ENCODE measurements at places on chromosomes 7 and 10. TPM values are rescaled to one million over a fixed set of nuclear protein-coding genes. Genes with fewer than 3 reads are reported as not detected.

Gene GSTO2
- 50.1 TPM for total RNA-seq

Gene PTPRN2
- total RNA-seq, result 0.04 TPM

Gene DOCK4
- total RNA-seq, result 8.2 TPM

Gene PLXDC2
- total RNA-seq, result 3.0 TPM

Data from hair follicular keratinocyte (primary cell).